HCT116 (cell line): ENCODE measurements at places on chromosomes 1 and 21.
A peak's percentile ranks its signal among the peaks of the same experiment; 100 is the strongest.

DNA sequence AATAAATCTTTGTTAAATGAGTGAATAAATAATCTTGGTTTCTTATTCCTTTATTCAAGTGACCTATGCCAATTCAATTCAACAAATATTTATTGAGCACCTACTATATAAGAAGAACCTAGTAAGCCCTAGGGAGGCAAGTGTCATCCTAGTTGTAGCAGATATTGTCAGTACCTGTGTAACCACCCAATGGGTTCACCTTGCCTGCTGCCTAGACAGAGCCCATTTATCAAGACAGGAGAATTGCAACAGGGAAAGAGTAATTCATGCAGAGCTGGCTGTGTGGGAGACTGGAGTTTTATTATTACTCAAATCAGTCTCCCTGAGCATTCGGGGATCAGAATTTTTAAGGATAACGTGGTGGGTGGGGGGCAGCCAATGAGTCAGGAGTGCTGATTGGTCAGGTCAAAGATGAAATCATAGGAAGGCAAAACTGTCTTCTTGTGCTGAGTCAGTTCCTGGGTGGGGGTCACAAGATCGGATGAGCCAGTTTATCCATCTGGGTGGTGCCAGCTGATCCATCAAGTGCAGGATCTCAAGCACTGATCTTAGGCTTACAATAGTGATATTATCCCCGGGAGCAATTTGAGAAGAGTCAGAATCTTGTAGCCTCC, 53.8 kb upstream of the KCNA3 start:
- no peak for DNase-seq

GRCh38 chr1:3391711-3392110, 62.8 kb upstream of the ARHGEF16 start:
- DNase-seq = no peak

DNA sequence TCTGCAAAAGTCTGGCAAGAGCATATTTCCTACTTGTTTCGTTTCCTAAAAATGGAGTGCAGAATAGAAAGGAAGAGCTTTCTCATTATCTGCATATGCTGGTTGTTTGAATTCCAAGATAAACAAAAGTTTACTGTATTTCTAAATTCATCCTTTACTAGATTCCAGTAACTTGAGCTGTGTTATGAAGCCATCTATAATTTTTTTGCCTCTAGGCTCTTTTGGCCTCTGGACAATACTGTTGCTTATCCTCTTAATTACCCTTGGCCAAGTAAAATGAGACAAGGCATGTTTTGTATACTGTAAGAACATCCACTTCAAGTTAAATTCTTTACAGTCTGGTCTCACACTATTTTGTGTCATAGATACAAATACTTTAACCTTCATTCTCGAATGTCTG, 45.6 kb upstream of the HFM1 start:
- no peak for DNase-seq

- no peak for DNase-seq
Measured at GRCh38 chr1:13770743-13771142, 70.8 kb downstream of the PRDM2 start.

- DNase-seq = no peak
Measured at GRCh38 chr1:101325144-101325543, 88.3 kb downstream of the S1PR1 start.

- peak; percentile 51 for DNase-seq
Measured at GRCh38 chr1:110433803-110434202, 17.1 kb upstream of the PROK1 start.

- no peak for DNase-seq
Measured at GRCh38 chr1:51551081-51551480, 32.0 kb upstream of the EPS15 start.

DNA sequence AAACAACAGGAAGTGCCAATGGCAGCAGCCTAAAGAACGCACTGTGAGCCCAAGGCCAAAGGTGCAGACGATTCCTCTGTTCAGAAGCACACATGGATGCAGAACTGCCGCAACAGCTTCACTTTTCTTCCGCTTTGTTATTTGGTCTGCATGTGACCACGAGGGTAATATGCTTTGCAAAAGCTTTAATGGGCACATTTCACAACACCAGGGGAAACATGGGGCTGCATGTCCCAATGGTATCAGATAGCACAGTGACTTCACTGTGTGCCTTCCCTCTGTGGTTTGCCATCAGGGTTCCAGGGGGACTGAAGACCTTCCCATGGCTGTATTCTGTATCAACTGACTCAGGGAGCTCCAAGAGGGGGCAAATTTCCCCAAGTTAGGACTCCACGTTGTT, 28.3 kb downstream of the THAP3 start:
- no peak for DNase-seq

DNA sequence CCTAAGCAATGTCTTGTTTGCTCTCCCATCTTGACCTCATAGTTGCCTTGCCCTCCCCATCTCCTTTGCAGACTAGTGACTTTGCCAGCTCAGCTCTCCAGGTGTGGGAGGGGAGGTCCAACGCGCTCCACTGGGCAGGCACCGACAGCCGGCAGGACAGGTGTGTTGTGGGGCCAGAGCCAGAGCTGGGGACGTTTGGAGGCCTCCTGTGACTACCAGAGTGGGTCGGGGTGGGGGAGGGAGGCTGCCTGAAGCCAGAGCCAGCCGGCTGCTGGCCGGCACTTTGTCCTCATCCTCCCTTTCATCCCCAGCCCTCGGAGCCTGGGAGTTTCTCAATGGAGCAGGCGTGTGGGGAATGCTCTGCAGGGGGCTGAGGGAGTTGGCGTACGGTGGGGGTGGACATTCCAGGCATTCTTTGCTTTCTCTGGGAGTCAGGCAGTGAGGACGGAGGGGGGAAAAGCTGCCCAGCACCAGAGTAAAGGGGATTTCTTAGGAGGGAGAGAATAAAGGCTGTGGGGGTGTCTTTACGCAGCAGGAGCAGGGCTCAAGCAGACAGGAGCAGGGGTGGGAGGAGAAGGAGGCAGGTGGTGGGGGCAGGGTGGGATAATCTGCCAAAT, 20.2 kb downstream of the NUAK2 start:
- no peak for DNase-seq

- no peak for DNase-seq
Measured at GRCh38 chr1:60036856-60037460, 36.6 kb downstream of the C1orf87 start.

- DNase-seq = no peak
Measured at GRCh38 chr1:165632491-165632890, 1.5 kb downstream of the MGST3 start.

- no peak for DNase-seq
Measured at GRCh38 chr1:7594002-7594713, 176.9 kb upstream of the VAMP3 start.

GRCh38 chr1:221347706-221348105, 394.2 kb downstream of the DUSP10 start:
- DNase-seq = no peak

- peak; percentile 53 for DNase-seq
Measured at GRCh38 chr1:201348211-201348566, 29.3 kb downstream of the TNNT2 start.
